ENCODE measurements at places on chromosomes 6 and 20. TPM values are rescaled to one million over a fixed set of nuclear protein-coding genes. Genes with fewer than 3 reads are reported as not detected.

The EPPIN gene
- polyA plus RNA-seq, result not detected

The DOK5 gene
- polyA plus RNA-seq, result 5.7 TPM

The CAPN11 gene
- polyA plus RNA-seq, result not detected

The RRAGD gene
- polyA plus RNA-seq, result 38.8 TPM

The HLA-A gene
- polyA plus RNA-seq, result 522 TPM

The MEP1A gene
- not detected for polyA plus RNA-seq

The KIF25 gene
- 0.48 TPM for polyA plus RNA-seq

The HLA-DQB1 gene
- polyA plus RNA-seq, result 1.4 TPM

The PLEKHG1 gene
- 3.6 TPM for polyA plus RNA-seq

The BPIFB4 gene
- polyA plus RNA-seq, result not detected

- DNase-seq, result no peak
Observed at GRCh38 chr6:134663800-134664535, 285.9 kb downstream of the ALDH8A1 start.

DNA sequence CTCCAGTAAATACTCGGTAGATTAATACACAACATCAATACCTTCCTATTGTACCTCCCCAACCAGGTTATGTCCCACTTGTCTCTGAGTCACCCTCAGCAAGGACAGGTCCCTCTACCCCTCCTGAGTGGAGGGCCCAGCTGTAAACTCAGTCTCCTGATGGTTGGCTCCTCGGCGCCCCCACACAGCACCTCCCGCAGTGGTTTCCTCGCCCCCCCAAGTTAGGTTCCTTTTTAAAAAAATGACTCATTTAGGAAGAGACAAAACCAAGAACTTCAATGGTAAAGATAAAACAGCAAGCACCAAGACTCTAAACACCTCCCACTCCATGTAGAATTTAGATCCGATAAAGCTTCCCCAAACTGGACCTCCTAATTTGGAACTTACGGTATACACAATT lies 83.5 kb downstream of the TRERF1 start:
- no peak for DNase-seq

DNA sequence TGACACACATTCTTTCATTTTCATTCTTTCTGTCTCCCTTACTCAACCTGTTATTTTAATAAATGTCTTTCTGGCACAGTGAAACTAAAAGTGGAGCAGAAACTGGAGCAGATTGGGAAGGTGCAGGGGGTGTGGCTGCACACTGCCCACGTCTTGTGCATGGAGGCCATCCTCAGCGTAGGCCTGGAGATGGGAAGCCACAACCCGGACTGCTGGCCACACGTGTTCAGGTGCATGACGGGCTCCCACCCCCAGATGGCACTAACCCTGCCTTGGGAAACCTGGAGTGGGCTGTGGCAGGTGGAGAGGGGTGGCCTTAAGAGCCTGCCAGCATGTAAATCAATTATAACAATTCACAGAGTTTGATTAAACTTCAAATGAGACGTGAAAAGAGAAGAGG lies 71.4 kb upstream of the PBOV1 start:
- DNase-seq, result no peak

DNA sequence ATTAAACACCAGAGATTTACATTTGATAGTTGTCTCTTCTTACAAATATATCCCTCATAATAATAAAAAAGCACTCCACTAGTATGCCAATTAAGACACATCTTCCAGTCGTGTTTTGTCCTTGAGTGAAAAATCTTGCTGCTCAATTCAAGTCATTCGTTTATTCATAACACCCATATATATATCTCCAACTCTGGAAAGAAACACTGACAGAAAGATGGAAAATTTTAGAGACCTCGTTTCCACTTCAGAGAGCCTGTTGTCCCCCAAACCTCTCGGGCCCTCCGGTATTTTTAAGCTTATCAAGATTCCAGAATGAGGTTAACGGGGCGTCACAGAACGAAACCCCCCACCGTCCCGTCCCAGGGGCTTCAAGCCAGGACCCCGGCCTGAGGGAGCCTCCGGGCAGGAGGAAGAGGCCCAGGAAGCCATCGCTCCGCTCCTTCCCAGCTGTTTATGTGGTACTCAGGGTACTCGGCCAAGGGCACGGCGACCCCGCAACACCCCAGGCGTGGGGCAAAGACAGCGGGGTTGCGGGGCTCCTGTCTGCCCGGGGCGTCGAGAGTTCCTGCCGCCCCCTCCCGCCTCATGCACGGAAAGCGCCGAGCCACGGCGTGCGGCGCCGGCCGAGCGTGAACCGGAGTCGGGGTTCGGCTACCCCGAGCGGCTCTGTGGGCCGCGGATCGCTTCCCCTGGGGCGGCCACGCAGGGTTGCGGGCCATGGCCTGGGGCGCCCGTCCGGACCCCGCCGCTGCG lies 623 bp upstream of the SNX9 start:
- peak; percentile 34 for DNase-seq

DNA sequence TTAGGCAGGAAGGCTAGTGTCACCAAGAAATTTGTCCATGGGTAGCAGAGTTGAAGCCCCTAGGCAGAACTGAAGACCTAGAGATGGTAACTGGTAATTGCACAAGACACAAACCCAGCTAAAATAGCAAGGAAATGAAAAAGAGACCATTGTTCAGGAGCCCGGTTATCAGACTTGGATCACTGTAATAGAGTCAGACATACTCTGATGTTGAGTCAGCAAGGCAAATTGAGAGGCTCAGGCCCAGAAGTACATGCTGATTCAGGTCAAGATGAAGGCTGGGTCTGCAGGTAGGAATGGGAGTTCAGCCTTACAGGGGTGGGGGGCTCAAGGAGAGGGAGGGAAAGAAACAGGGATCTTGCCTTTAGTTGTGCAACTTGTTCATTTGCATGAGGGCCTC lies 6.5 kb upstream of the TMEM242 start:
- DNase-seq, result no peak

- no peak for DNase-seq
Observed at GRCh38 chr6:111938710-111939109, 65.5 kb upstream of the FYN start.

GRCh38 chr6:26045928-26046368 lies 41.3 kb upstream of the HFE start:
- DNase-seq, result no peak

GRCh38 chr20:41034239-41034638 lies 5.6 kb downstream of the TOP1 start:
- no peak for DNase-seq

DNA sequence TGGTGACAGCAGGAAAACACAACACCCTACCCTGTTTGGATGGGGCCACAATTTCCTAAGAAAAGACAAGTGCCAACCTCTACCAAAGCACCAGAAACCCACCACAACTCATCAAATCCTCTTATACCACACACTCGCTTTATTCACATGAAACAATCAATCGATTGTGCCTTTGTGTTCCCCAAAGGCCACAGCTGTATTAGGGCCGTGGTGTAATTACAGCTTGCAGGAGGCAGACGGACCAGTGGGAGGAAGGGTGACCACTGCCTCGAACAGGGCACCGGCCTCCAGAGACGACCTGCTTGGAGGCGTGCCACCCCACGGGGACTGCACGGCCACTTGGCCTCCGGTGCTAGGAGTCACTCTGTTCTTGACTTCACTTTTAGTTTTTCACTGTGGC lies 264.1 kb downstream of the FOXC1 start:
- no peak for DNase-seq

DNA sequence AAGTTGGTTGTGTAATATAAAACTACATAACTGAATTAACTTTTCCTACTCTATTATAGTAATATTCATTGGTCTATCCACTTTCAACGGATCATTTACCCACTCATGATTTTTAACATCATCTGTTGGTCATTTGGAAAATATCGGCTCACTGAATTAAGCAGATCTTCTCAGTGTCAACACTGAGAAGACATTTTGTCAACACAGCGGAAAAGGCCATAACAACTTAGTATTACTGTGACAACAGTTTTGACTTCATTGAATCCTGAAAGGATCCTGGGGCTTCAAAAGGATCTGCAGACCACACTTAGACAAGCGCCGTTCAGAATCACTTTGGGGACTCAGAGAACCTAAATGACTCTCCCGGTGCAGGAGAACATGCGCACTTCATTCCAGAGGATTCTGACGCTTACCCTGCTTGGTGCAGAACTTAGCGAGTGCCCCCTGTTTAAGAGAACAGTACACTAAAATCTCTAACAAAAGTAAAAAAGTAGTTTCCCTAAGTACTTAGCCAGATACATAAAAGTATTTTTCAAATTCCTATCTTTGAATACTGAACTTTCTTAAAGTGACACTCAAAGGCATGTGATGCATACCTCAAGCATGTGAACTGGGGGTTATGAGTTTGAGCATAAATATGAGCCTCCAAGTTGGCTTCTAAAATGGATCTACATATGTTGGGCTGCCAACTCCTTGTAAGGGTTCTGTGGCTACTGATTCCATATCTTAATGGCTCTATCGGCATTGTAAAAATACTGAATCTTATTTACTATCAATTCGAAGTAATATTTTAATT lies 4.0 kb downstream of the ZBTB2 start:
- no peak for DNase-seq

GRCh38 chr6:154650351-154650750 lies 82.9 kb upstream of the SCAF8 start:
- DNase-seq, result no peak

DNA sequence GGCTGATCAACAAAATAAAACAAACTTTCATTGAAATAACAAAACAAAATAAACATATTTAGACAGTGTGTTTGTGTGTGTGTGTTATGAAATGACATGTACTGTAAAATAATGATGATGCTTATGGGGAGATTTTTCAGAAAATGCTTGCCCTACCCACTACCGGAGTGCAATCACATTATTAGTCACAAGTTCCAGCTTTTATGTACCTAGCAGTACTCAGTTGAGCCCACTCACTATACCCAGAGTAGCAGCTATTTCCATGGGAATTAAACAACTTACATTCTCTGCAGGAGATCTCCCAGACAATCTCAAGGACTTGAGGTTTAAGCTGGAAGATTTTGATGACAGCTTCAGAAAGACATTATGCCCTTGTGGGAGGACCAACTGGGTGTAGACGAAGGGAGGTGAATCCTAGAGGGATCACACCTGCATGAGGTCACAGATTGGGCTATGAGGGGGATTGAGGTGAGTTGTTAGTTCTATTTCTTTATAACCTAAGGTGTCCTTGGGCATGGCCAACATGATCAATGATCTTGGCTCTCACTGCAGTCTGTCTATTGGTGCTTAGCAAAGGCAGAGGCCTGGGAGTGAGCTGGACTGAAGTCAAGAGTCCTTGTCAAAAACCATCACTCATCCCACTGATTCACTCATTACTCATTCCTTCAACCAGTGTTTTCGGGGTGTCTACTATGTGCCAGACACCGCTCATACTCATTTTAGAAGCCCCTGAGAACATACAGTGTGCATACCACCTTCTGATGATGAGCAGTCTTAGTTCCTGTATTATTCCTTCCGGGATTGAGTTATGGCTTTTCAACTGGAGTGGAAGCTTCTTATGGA lies 6.7 kb upstream of the CLIC5 start:
- no peak for DNase-seq

- no peak for DNase-seq
Observed at GRCh38 chr6:18395856-18396197, 8.7 kb downstream of the RNF144B start.

GRCh38 chr6:3350252-3350796 lies 91.6 kb downstream of the PSMG4 start:
- DNase-seq, result no peak

- no peak for DNase-seq
Observed at GRCh38 chr20:1215386-1216170, 10.3 kb upstream of the RAD21L1 start.

DNA sequence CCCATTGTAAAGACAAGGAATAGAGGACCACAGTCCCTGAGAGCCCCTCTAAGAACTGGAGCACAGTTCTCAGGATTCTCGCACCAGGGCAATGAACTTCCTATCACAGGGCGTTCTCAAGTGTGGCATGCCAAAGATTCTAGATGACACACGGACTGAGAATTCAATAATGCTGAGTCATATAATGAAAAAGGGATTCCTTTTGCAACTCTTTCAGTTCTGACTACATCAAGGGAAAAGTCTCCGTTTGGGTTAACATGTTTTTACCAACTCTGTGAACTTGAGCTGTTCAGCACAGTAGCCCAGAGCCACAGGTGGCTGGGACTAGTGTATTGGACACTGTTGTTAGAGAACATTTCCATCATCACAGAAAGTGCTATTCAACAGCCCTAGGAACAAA lies 3.4 kb downstream of the MED20 start:
- DNase-seq, result no peak

DNA sequence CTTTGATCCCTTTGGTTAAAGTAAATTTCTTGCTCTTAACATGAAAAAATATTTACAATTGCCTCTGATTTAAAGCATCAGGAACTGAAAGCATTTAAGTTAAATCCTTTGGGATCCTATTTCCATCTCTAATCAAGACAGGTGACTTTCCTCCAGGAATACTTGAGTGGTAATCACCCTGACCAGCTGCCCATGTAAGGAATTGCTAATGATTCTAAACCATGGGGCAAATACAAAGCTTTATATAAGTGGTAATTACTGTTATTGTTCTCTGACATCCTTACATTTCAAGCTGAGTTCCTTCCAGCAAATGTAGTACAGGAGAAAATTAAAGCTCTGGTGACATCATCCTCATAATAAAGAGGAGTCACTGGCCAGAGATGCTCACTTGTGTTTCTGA lies 100.6 kb downstream of the CRYBG1 start:
- no peak for DNase-seq

- DNase-seq, result peak; percentile 90
Observed at GRCh38 chr20:63626424-63627128, at the start of gene GMEB2. Gene GMEB2, minus strand, starts transcription at chr20:63627101. Its CDS starts 7,704 bp downstream, at chr20:63619397.

GRCh38 chr6:64815718-64816117 lies 891.3 kb downstream of the EYS start:
- no peak for DNase-seq

GRCh38 chr6:40477246-40478126 lies 109.7 kb downstream of the LRFN2 start:
- DNase-seq, result peak; percentile 69

- no peak for DNase-seq
Observed at GRCh38 chr6:155313602-155314091, 637 bp downstream of the TFB1M start.

GRCh38 chr6:89660981-89661380 lies 22.4 kb upstream of the LYRM2 start:
- no peak for DNase-seq

DNA sequence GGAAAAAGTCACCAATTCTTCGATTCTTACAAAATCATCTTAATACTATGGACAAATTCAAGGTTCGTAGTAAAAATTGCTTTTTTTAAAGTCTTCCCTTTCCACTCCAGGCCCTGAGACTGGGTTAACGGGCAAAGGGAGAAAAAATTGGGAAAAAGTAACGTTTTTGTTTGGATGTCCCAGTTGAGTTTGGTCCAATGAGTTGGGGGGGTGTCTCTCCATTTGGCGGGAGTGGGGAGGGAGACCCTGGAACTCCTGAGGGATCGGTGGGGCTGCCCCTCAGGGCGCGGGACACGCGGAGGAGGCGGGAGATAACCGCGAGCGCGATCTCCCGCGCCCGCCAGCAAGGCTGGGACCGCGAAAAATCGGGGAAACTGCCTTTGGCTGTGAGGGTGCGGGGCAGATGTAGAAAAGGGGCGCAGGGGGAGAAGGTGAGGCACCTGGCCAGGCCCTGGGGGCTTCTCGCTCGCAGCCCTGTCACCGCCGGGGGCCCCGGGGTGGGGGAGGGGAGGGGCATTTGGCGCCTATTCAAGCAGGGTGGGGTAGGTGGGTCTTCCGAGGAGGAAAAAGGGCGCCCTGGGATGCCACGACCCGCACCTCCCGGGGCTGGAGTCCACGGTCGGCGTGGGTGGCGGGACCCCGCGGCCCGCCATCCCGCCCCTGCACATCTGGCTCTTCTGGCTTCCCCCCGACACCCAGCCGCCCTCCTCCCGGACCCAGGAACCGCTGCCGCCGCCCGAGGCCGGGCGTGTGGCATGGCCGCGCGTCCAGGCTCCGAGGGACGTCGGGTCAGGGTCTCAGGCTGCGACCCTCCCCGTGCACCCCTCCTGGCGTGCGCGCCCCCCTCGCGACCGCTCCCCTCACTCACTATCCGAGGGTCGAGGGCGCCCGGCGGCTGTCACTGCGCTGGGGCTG lies 595 bp downstream of the FBXO5 start:
- peak; percentile 4 for DNase-seq
